ENCODE measurements at places on chromosomes 5 and 9.

DNA sequence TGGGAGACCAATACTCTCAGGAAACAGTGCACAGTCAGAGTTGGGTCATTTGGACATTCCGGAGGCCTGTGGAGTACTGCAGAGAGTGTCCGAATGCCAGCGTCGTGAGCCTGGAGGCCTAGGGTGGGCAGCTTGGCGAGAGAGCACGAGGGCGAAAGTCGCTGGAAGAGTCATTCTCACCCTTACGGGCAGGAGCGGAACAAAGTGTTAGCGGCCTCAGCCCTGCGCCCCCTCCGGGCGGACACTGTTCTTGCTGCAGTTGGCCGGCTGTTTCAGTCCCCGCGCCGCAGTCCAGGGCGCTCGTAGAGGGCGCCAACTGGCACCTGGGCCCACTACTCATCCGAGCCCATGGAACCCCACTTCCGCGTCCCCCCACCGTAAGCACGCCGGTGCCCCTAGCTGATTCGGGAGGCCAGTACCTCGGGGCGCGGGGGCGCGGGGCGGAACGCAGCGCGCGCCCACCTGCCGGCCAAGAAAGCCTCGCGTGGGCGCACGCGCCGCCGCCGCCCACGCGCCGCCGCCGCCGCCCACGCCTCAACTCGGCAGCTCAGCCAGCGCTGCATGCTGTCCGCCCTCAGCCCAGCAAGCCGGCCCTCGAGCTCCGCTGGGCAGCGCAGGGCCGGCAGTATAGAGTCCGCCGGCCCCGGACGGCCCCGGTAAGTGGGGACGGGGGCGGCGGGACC is 99.7 kb upstream of the CCL21 start:
- DNase-seq: no peak

GRCh38 chr5:61228691-61229280 is 66.5 kb upstream of the SMIM15 start:
- DNase-seq: peak; percentile 47

DNA sequence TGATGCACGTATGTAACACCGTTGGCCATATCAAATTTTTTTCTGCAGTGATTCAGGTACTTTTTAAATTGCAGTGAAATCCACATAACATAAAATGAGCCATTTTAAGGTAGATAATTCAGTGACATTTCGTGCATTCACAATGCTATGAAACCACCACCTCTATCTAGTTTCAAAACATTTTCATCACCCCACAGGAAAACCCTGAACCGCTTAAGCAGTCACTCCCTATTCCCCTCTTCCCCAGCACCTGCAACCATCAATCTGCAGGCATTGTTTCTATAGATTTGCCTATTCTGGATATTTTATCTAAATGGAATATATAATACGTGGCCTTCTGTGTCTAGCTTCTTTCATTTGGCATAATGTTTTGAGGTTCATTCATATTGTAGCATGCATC is 79.2 kb downstream of the BOD1 start:
- no peak for DNase-seq

DNA sequence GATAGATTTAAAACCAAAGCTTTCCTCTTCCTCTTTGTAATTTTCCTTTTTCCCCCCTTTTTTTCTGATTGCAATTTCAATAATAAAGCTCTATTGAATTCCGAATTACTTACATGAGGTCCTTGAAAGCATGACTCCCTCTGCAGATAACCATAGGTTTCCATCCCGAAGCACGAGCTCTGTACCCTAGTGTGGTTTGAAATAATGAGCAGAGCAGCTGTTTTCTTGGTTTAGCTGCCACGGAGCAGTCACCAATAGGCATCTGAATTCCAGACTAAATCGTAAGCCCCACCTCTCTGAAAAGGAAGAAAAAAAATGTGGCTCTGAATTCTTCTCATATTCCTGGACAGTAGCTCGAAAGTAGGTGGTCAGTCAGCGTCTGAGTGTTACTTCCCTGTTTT is 18.5 kb upstream of the GNE start:
- peak; percentile 43 for DNase-seq

GRCh38 chr9:22211588-22212360 is 202.7 kb upstream of the CDKN2B start:
- DNase-seq: peak; percentile 82

GRCh38 chr5:133322743-133323142 is 270.9 kb downstream of the HSPA4 start:
- DNase-seq: no peak

DNA sequence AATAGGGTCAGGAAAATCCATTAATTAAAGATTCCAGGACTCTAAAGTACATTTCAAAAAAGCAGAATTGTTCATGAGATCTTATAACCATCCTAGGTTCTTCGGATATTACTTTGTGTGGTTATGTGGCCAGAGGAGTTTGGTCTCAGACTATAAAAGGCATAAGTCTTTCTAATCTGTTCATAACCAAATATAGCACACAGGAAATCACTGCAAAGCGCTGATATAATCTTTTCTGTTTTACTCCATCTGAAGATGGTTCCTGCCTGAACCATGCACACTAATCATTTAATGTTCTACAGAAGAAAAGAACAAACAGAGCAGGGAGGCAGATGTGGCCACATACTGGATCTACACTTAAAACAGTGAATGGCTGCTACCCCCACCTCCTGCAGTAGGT is 182.8 kb downstream of the SEMA5A start:
- DNase-seq: no peak

GRCh38 chr9:132787748-132788159 is 90.3 kb downstream of the AK8 start:
- DNase-seq: no peak
